GM23248 (cell line): ENCODE measurements at places on chromosomes 7 and 10. TPM values are rescaled to one million over a fixed set of nuclear protein-coding genes. Genes with fewer than 3 reads are reported as not detected.
A peak's percentile ranks its signal among the peaks of the same experiment; 100 is the strongest.

The PDK4 gene
- total RNA-seq: 1.0 and 1.5 TPM in 2 replicates

The CDK1 gene
- total RNA-seq: 33.5 and 40.5 TPM in 2 replicates

The AS3MT gene
- total RNA-seq: 1.3 and 2.3 TPM in 2 replicates

The CH25H gene
- 25.2 and 34.9 TPM in 2 replicates for total RNA-seq

GRCh38 chr7:112080978-112081377 lies 125.2 kb downstream of the DOCK4 start:
- peaks cover 17% of the 10 kb centered on the region for H3K4me1 ChIP-seq
- peak overlapping the region; percentile 62 for H3K27ac ChIP-seq
- H3K4me3 ChIP-seq: peak overlapping the region; percentile 33; the same call in 1 of the 2 replicates
- H3K36me3 ChIP-seq: no peaks in the 10 kb centered on the region
- no peaks in the 10 kb centered on the region for H3K27me3 ChIP-seq
- DNase-seq: no peak

- no peaks in the 10 kb centered on the region for H3K27me3 ChIP-seq
- 0 out of 2 replicates have a peak, but pooled peaks cover 5% of the 10 kb centered on the region for H3K4me1 ChIP-seq
- no peak overlapping the region for H3K4me3 ChIP-seq
- H3K27ac ChIP-seq: no peak overlapping the region
Measured at GRCh38 chr7:81430761-81431160, 339.1 kb downstream of the HGF start.

DNA sequence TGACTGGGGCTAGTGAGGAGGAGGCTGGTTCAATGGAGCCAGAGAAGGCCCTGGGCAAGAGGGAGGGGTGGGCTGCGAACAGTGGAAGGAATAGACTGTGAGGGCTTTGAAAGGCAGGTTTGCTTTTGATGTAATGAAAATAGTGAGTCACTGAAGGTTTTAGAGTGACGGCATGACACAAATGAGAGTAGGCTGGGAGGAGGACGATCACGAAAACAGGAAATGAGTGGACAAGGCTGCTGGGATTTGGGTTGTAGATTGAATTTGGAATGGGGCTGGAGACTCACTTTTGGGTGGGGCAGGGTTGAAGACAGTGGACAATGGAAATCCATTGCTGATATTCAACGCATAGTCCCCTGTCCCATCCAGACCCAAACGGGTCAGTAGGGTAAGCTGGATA lies 139.6 kb downstream of the CDH23 start:
- H3K4me1 ChIP-seq: no peaks in the 10 kb centered on the region
- no peaks in the 10 kb centered on the region for H3K36me3 ChIP-seq
- DNase-seq: peak; percentile 70
- no peak overlapping the region for H3K27ac ChIP-seq

DNA sequence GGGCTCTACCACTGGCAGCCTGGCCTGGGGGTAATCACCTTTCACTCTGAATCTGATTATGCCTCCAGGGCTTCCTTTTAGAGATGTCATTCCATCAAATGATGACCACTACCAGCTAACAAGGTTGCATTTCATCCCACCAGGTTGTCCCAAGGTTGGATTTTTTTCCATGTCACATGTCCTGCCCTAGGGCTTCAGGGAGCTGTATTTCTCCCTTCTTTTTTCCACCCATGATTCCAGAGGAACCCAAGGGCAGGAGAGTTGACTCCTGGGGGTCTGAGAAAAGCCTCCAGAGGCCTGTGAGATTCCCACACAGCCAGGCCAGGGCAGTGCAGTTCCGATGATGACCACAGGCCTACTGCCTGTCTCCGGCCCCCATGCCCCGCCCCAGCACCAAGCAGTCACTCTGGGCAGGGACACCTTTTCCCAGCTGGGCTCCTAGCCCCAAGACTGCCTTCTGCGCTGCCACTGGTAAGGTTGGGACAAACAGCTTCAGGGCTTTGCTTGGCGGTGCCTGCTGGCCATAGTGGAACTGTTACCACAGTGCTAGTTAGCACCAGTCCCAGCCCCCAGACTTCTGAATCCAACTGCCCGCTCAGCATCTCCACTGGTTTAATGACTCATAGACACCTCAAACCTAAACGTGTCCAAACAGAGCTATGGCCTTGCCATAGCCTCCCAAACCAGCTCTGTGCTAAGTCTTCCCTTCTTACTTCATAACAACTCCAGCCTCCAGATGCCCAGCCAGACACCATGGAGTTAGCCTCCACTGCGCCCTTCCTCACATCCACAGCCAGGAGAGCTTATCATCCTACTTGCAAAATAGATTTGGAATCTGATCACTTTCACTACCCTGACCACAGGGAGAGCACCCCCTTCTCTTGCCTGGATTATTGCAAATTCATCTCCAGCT lies 133.7 kb downstream of the ARHGAP22 start:
- DNase-seq: peak; percentile 56
- peaks cover 13% of the 10 kb centered on the region for H3K36me3 ChIP-seq
- H3K27me3 ChIP-seq: no peaks in the 10 kb centered on the region
- no peak overlapping the region for H3K27ac ChIP-seq
- no peak overlapping the region for H3K4me3 ChIP-seq
- peaks cover 9% of the 10 kb centered on the region for H3K4me1 ChIP-seq

DNA sequence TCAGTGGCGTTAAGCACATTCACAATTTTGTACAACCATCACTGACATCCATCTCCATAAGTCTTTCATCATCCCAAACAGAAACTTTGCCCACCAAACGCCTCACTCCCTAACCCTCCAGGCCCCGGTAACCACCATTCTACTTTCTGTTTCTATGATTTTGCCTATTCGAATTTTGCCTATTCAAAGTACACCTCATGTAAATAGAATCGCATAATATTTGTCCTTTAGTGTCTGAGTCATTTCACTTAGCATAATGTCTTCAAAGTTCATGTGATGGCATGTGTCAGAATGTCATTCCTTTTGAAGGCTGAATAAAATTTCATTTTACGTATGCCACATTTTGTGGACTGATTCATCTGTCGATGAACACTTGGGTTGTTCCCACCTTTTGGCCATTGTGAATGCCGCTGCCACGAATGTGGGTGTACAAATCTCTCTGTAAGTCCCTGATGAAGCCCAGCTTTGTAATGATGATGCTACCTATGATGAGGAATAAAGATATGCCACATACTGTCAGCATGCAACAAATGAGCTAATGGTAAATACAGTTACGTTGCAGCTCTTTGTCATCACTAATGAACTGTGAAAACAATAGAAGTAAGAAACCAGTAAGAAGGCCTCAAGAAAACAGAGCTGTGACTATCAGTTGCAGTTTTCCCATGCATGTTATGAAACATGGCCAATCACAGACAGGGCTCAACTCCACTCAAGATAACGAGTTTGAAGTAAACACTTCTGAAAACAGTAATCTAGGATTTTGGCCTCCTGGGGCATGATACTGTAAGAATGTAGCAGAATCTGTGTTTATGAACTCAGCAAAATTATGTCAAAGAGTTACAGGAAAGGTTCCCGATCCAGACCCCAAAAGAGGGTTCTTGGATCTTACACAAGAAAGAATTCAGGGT lies 120.0 kb downstream of the ADAM12 start:
- H3K4me1 ChIP-seq: peaks cover 31% of the 10 kb centered on the region
- DNase-seq: no peak
- H3K27ac ChIP-seq: no peak overlapping the region
- no peaks in the 10 kb centered on the region for H3K36me3 ChIP-seq

GRCh38 chr7:133784486-133785001 lies 342.6 kb upstream of the LRGUK start:
- no peaks in the 10 kb centered on the region for H3K27me3 ChIP-seq
- H3K27ac ChIP-seq: no peak overlapping the region
- no peak for DNase-seq
- H3K4me1 ChIP-seq: no peaks in the 10 kb centered on the region
- no peak overlapping the region for H3K4me3 ChIP-seq

GRCh38 chr7:53087274-53087673 lies 51.8 kb downstream of the POM121L12 start:
- H3K4me1 ChIP-seq: no peaks in the 10 kb centered on the region
- H3K36me3 ChIP-seq: no peaks in the 10 kb centered on the region
- DNase-seq: no peak
- H3K4me3 ChIP-seq: no peak overlapping the region

DNA sequence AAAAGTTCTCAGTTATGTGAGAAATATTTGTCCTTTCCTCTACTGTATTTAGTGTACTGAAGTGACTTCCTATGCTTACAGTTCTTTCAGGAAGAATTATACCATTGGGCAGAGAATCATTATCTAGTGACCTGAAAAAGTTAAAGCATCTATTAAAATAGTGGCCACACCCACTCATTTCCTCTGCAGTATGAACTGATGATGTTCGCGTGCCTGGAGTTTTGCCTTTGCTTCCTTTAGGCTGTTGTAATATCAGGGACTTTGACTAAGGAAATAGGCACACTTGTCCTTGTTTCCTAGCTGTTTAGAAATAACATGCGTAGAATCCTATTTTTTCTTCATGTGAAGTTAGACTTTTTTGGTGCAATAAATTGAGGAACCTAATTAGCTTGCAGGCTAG lies 100.7 kb downstream of the ZMYND11 start:
- peak; percentile 62 for DNase-seq
- no peak overlapping the region for H3K4me3 ChIP-seq
- no peaks in the 10 kb centered on the region for H3K27me3 ChIP-seq
- peaks cover 6% of the 10 kb centered on the region for H3K4me1 ChIP-seq
- H3K36me3 ChIP-seq: peaks cover 17% of the 10 kb centered on the region

DNA sequence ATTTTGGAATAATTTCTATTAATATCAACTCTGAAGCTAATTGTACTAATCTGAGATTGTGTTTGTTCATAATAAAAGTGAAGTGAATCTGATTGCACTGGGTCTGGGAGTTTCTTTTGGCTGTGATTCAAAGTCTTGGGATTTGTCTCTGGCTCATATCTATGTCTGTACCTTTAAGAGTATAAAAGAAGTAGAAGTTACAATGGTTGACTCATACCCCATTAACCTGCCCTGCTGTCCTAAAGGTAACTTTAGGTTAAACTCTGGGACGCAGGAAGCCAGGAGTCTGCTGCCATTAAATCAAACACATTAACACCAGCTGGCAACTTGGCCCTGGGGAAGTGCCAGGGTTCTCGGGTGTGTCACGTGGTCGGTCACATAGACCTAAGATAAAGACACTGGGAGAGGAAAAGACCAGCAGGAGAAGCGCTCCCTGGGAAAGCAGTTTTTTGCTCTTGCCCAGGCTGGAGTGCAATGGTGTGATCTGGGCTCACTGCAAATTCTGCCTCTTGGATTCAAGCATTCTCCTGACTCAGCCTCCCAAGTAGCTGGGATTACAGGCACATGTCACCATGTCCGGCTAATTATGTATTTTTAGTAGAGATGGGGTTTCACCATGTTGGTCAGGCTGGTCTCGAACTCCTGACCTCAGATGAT lies 17.8 kb downstream of the SCD start:
- no peaks in the 10 kb centered on the region for H3K27me3 ChIP-seq
- no peak overlapping the region for H3K4me3 ChIP-seq
- H3K36me3 ChIP-seq: no peaks in the 10 kb centered on the region

DNA sequence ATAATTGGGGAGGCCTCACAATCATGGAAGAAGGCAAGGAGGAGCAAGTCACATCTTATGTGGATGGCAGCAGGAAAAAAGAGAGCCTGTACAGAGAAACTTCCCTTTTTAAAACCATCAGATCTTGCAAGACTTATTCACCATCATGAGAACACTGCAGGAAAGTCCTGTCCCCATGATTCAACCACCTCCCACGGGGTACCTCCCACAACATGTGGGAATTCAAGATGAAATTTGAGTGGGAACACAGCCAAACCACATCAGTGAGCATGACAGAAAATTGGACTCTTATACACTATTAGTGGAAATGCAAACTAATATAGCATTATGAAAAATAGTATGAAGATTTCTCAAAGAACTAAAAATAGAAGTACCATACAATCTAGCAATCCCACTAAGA lies 271.2 kb downstream of the MAGI2 start:
- no peak overlapping the region for H3K4me3 ChIP-seq
- peaks cover 7% of the 10 kb centered on the region; the same call in 1 of the 2 replicates for H3K4me1 ChIP-seq
- no peaks in the 10 kb centered on the region for H3K36me3 ChIP-seq
- no peak overlapping the region for H3K27ac ChIP-seq
- H3K27me3 ChIP-seq: no peaks in the 10 kb centered on the region

DNA sequence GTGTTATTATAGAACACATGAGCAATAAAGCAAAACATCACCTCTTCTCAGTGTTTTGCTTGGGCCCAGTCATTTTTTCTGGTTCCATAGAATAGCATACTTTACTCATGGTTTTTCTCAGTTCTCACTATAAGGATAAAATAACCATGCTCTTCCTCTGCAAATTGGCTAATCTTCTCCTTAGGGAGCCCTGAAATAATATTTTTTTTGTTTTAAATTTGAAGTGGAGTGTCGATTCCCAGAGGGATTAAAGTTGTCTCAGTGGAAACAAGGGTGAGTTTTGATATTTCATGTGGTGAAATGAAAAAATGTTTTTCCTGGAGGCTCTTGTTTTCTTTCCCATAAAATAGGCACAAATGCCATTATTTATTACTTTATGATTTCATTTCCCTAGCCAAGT lies 127.3 kb downstream of the NOC3L start:
- no peaks in the 10 kb centered on the region for H3K27me3 ChIP-seq
- no peak for DNase-seq
- H3K4me3 ChIP-seq: no peak overlapping the region
- no peaks in the 10 kb centered on the region for H3K4me1 ChIP-seq

DNA sequence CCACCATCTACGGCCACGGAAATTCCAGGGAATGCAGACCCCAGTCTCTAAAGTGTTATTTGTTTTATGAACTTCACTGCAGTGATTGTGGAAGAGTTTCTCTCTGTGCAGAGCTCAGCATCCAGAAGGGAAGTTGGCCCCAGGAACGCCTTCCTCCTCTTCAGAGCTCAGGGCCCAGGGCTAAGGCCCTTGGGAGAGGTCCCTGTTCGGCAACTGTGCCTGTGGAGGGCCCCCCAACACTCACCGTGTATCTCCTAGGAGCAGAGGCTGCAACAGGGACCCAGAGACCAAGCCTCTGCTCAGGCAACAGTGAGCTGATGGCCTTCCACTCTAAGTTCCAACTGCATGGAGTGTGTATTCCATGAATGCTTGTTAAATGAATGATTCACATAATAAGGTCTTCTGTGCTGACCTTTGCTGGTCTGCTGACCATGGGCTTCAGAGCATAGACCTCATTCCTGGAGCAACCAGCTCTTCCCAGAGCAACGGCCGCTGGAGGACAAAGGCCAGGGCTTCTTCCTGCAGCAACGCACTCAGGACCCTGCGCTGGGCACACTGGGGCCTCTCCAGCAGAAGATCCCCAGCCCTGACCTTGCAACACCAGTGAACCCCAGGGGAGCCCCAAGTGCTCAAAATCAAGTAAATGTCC lies 7.7 kb downstream of the DIP2C start:
- H3K27me3 ChIP-seq: no peaks in the 10 kb centered on the region
- H3K4me3 ChIP-seq: no peak overlapping the region
- DNase-seq: peak; percentile 30
- H3K4me1 ChIP-seq: peaks cover 29% of the 10 kb centered on the region
- no peaks in the 10 kb centered on the region for H3K36me3 ChIP-seq
- peak overlapping the region; percentile 98 for H3K27ac ChIP-seq
